ENCODE measurements at places on chromosomes 11 and 22. TPM values are rescaled to one million over a fixed set of nuclear protein-coding genes. Genes with fewer than 3 reads are reported as not detected.

DNA sequence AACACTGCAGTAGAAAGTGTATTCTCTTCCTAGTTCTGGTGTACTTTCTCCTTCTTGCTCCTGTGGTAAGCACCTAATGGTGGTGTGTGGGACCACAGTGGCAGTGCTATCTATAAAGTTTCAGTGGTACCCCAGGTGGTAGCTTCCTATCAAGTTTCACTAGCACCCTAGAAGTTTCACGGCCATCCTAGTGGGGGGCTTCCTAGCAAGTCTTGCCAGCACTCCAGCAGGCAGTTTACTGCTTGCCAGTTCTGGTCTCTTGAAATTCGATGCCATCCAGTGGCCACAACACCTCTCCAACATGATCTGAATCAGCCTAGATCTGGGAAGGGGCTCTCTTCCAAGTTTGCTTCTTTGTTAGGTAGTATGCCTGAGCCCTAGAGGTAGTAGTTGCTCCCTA, 229.6 kb downstream of the SWAP70 start:
- no peak for DNase-seq
- H3K27ac ChIP-seq, result no peak overlapping the region
- no peak overlapping the region for H3K4me3 ChIP-seq
- H3K36me3 ChIP-seq, result no peaks in the 10 kb centered on the region
- no peaks in the 10 kb centered on the region for H3K27me3 ChIP-seq

- H3K27me3 ChIP-seq, result peaks cover 6% of the 10 kb centered on the region
- no peak for DNase-seq
- no peaks in the 10 kb centered on the region for H3K4me1 ChIP-seq
- no peaks in the 10 kb centered on the region for H3K36me3 ChIP-seq
These were observed 408.2 kb upstream of the CCDC90B start for GRCh38 chr11:83694191-83694910.

DNA sequence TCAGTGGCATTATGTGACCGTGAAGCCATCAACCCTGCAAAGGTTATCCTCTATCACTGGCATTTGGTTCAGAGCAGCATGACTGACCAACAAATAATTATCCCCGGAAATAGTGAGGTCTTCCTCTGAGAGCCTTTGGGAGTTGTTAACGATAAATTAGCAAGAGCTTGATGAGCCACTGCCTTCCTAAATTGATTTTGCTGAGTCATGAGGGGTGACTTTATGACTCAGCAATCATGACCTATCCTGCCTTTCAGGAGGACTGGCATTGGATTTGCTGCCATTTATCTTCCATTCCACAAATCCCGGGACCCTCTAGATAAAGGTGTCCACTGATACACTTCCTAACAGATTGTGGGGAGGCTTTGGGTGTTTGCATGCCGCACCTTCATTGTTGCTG, 80.8 kb upstream of the MTNR1B start:
- H3K4me1 ChIP-seq, result no peaks in the 10 kb centered on the region
- H3K4me3 ChIP-seq, result no peak overlapping the region
- H3K36me3 ChIP-seq, result no peaks in the 10 kb centered on the region
- no peak overlapping the region for H3K27ac ChIP-seq
- no peak for DNase-seq

- H3K36me3 ChIP-seq, result peaks cover 6% of the 10 kb centered on the region
- DNase-seq, result no peak
- H3K4me3 ChIP-seq, result peak overlapping the region; percentile 82
- H3K27me3 ChIP-seq, result no peaks in the 10 kb centered on the region
- H3K4me1 ChIP-seq, result peaks cover 64% of the 10 kb centered on the region
These were observed 43.5 kb downstream of the MYH9 start for GRCh38 chr22:36344106-36344827.

DNA sequence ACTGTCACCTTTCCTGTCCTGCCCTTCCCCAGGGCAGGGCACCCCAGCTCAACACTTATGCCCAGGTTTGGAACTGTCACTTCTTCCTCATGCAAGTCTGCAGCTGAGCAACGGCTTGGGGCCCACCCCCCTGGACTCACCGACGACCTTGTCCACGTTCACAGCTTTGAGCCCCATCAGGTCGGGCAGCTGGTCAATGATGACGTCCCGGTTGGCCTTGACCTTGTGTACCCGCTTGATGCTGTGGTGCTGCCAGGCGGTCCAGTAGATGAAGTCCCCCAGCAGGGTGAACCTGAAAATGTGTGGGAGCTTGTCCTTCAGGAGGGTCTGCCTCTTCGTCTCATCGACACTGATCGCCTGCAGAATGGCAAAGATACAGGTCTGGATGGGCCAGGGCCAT, 135.0 kb downstream of the CRYBB2 start:
- no peak overlapping the region for H3K4me3 ChIP-seq
- no peak overlapping the region for H3K27ac ChIP-seq
- no peak for DNase-seq
- H3K27me3 ChIP-seq, result no peaks in the 10 kb centered on the region

- H3K27ac ChIP-seq, result no peak overlapping the region
- DNase-seq, result no peak
- no peak overlapping the region for H3K4me3 ChIP-seq
- H3K36me3 ChIP-seq, result no peaks in the 10 kb centered on the region
- no peaks in the 10 kb centered on the region for H3K27me3 ChIP-seq
- peaks cover 6% of the 10 kb centered on the region for H3K4me1 ChIP-seq
These were observed 27.9 kb upstream of the SMPD1 start for GRCh38 chr11:6362185-6362872.

- H3K27me3 ChIP-seq, result peaks cover 7% of the 10 kb centered on the region
- H3K27ac ChIP-seq, result no peak overlapping the region
- no peak overlapping the region for H3K4me3 ChIP-seq
- no peaks in the 10 kb centered on the region for H3K4me1 ChIP-seq
- H3K36me3 ChIP-seq, result no peaks in the 10 kb centered on the region
These were observed 204.9 kb downstream of the CTTN start for GRCh38 chr11:70603114-70603755.

- H3K27me3 ChIP-seq, result no peaks in the 10 kb centered on the region
- no peak overlapping the region for H3K27ac ChIP-seq
- no peaks in the 10 kb centered on the region for H3K4me1 ChIP-seq
- DNase-seq, result no peak
- H3K36me3 ChIP-seq, result no peaks in the 10 kb centered on the region
- H3K4me3 ChIP-seq, result no peak overlapping the region
These were observed 301.8 kb upstream of the FAT3 start for GRCh38 chr11:91922846-91923245.

DNA sequence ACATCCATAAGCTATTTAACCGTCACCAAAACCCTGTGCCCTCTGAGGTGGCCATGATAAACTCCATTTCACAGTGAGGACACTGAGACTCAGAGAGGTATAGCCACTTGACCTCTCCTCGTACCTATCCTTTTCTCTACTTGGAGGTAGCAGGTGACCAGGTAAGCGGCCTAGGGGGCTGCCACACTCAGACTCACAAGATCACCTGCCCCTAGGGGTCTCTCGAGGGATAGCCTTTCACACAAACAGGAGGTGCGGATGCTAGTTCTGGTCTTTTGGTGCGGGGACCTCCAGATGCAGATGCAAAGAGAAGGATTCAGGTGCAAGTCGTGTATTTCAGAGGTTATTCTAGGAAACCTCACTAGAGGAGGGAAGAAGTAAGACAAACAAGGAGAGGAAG, 14.6 kb downstream of the MS4A18 start:
- peaks cover 2% of the 10 kb centered on the region for H3K36me3 ChIP-seq
- no peak overlapping the region for H3K27ac ChIP-seq
- H3K27me3 ChIP-seq, result peaks cover 39% of the 10 kb centered on the region
- no peak for DNase-seq
- no peak overlapping the region for H3K4me3 ChIP-seq

HEPACAM gene
- total RNA-seq, result not detected

TMEM191C gene
- total RNA-seq, result 3.4 TPM

PAMR1 gene
- not detected for total RNA-seq

TESMIN gene
- total RNA-seq, result 5.5 TPM

ZC3H12C gene
- 0.15 TPM for total RNA-seq

ALKBH3 gene
- 31.2 TPM for total RNA-seq

RFPL1 gene
- not detected for total RNA-seq

ARCN1 gene
- total RNA-seq, result 86.2 TPM

Data from T-helper 17 cell (primary cell).